Activated CD4-positive, alpha-beta T cell treated with anti-CD3 and anti-CD28 coated beads, Interleukin-2, amount 10 ng/mL, durations not matched to agents 7 days and 5 days (primary cell): ENCODE measurements at places on chromosomes 4 and X. TPM values are rescaled to one million over a fixed set of nuclear protein-coding genes. Genes with fewer than 3 reads are reported as not detected.

GRCh38 chr4:128463006-128463405 lies 175.4 kb upstream of the PGRMC2 start:
- H3K36me3 ChIP-seq = no peaks in the 10 kb centered on the region
- DNase-seq = no peak
- no peak overlapping the region for H3K27ac ChIP-seq
- no peak overlapping the region for H3K4me3 ChIP-seq

DNA sequence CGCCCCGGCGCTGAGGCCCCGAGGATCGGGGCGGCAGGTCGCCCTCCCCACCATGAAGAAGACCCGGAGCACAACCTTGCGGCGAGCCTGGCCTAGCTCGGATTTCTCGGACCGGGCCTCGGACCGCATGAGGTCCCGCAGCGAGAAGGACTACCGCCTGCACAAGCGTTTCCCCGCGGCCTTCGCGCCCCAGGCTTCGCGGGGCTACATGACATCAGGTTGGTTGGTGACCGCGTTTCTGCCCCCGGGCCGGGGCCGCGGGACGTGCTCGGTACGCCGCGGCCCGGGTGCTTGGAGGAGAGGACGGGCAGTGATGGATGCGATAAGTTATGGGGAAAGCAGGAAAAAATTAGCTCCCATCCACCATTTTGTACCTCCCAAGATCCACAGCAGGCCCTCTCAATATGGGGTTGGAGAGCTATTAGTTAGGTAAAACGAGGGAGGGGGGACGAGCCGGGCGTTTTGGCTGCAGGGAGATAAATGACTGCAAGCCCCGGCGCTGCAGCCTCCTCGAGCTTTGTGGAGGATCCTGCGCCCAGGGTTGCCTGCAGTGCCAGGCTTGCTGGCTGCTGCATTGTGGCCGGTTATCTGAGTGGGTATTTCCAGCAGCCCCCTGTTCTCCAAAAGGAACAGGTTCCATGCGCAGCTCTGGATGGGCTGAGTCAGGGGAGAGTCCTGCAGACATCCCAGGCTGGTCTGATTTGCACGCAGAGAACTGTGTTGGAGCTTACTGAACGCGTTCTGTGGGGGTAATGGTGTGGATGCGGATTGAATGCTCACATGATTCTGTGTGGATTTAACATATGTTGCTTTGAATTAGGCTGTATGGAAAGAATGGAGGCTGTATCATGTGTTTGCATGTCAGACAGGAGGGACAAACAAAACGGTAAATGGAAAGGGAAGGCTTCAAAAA lies 1.9 kb downstream of the STOX2 start:
- peak overlapping the region; percentile 3 for H3K4me3 ChIP-seq
- H3K36me3 ChIP-seq = no peaks in the 10 kb centered on the region
- H3K4me1 ChIP-seq = peaks cover 2% of the 10 kb centered on the region

- no peaks in the 10 kb centered on the region for H3K36me3 ChIP-seq
- H3K4me3 ChIP-seq = no peak overlapping the region
- no peak for DNase-seq
- H3K4me1 ChIP-seq = peaks cover 31% of the 10 kb centered on the region
- H3K27me3 ChIP-seq = peaks cover 8% of the 10 kb centered on the region
- peak overlapping the region; percentile 31 for H3K27ac ChIP-seq
These were observed 2.1 kb upstream of the AVPR2 start for GRCh38 chrX:153902385-153902784.

GRCh38 chr4:20870436-20870835 lies 170.2 kb downstream of the PACRGL start:
- H3K4me3 ChIP-seq = no peak overlapping the region
- DNase-seq = no peak
- peaks cover 2% of the 10 kb centered on the region for H3K4me1 ChIP-seq
- no peaks in the 10 kb centered on the region for H3K27me3 ChIP-seq
- H3K27ac ChIP-seq = no peak overlapping the region

GRCh38 chrX:39930786-39931528 lies 166.8 kb downstream of the BCOR start:
- no peak overlapping the region for H3K4me3 ChIP-seq
- H3K36me3 ChIP-seq = no peaks in the 10 kb centered on the region
- H3K27me3 ChIP-seq = no peaks in the 10 kb centered on the region
- H3K27ac ChIP-seq = no peak overlapping the region
- H3K4me1 ChIP-seq = no peaks in the 10 kb centered on the region

DNA sequence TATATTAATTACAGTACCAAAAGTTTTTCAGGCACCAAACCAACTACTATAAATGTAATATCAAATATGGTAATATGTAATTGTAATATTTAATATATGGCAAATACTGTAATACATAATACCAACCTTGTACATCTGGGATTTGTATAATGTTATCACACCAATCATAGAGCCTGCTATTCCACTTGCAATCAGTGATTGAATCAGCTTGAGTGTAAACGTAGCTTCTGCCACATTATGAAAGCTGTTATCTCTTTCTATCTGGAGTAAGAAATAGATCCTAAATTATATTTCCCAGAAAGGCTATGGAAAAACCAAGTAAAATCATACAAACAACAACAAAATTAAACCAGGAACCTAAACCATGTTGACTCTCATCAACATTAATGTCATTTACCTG lies 24.7 kb upstream of the NEUROG2 start:
- no peak overlapping the region for H3K27ac ChIP-seq
- no peak overlapping the region for H3K4me3 ChIP-seq
- peaks cover 6% of the 10 kb centered on the region for H3K36me3 ChIP-seq
- no peak for DNase-seq

GRCh38 chr4:122508083-122508482 lies 51.6 kb upstream of the IL2 start:
- H3K27ac ChIP-seq = peak overlapping the region; percentile 65
- peaks cover 38% of the 10 kb centered on the region for H3K4me1 ChIP-seq
- H3K27me3 ChIP-seq = no peaks in the 10 kb centered on the region
- DNase-seq = no peak
- H3K36me3 ChIP-seq = no peaks in the 10 kb centered on the region
- peak overlapping the region; percentile 61 for H3K4me3 ChIP-seq

Gene IL13RA1
- 0.04 TPM for total RNA-seq

DNA sequence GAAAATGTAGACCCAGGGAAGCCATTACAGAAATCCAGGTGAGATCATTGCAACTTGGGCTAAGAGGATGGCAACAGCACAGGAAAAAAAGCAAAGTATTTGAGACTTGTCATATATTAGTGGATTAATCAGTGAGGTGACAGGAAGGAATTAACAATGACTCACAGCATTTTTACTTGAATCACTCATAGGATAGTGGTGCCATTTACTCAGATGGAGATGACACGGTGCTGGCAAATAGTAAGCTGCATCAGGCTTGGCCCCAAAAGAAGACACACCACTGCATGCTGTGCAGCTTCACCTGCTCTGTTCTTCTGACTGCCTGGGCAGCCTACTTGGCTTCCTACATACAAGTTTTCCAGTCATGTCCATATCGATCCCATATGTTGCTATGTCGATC lies 144.8 kb downstream of the FRYL start:
- no peak overlapping the region for H3K4me3 ChIP-seq
- no peak for DNase-seq
- H3K36me3 ChIP-seq = peaks cover 10% of the 10 kb centered on the region
- H3K27me3 ChIP-seq = no peaks in the 10 kb centered on the region
- no peak overlapping the region for H3K27ac ChIP-seq
- peaks cover 4% of the 10 kb centered on the region for H3K4me1 ChIP-seq

DNA sequence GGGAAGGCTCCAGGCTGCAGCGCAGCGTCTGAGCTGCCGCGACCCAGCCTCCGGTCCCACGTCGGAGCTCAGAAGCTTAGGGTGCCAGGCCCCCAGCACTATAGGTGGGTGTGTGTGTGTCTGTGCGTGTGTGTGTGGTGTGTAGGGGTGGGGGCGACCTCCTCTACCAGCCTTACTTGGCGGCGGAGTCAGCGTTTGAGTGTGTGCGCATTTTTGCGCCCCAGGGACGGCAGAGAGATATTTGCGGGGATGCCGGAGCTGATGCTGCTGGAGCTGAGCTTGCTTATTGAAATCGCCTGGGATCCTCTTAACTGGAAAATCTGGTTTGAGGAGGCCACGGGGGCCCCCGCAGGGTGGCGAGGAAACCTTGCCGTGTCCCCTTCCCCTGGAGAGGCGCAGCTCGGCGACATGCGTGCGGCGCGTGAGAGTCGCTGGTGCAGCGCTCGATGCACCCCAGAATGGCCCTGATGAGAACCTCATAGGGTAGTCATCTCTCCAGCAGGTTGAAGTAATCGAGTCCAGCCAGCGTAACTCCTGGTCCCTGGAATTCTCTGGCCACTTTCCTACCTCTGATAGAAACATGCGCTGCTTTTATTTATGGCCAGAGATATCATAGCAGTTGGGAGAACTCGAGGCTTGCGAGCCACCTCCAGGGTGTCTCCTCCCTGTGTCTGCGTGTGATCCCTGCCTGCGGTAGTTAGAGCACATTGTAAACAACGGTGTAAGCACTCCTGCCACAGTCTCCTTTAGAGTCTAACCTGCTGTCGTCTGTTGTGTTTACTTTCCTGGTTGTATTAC lies 2.7 kb downstream of the ADGRL3 start:
- peaks cover 7% of the 10 kb centered on the region for H3K4me1 ChIP-seq
- no peaks in the 10 kb centered on the region for H3K36me3 ChIP-seq
- H3K27ac ChIP-seq = no peak overlapping the region

Gene PF4V1
- not detected for total RNA-seq

GRCh38 chr4:16023776-16024408 lies 59.9 kb downstream of the PROM1 start:
- no peak overlapping the region for H3K27ac ChIP-seq
- H3K36me3 ChIP-seq = no peaks in the 10 kb centered on the region
- H3K4me1 ChIP-seq = no peaks in the 10 kb centered on the region
- no peak for DNase-seq

- H3K4me1 ChIP-seq = peaks cover 2% of the 10 kb centered on the region
- no peak overlapping the region for H3K27ac ChIP-seq
- H3K4me3 ChIP-seq = no peak overlapping the region
- no peaks in the 10 kb centered on the region for H3K27me3 ChIP-seq
- DNase-seq = no peak
- peaks cover 10% of the 10 kb centered on the region for H3K36me3 ChIP-seq
These were observed 44.9 kb downstream of the FIP1L1 start for GRCh38 chr4:53422367-53422766.
